SK-MEL-5 (cell line): ENCODE measurements at places on chromosomes 3 and 15. TPM values are rescaled to one million over a fixed set of nuclear protein-coding genes. Genes with fewer than 3 reads are reported as not detected.

The FYTTD1 gene
- total RNA-seq = 76.8 and 101 TPM in 2 replicates

DNA sequence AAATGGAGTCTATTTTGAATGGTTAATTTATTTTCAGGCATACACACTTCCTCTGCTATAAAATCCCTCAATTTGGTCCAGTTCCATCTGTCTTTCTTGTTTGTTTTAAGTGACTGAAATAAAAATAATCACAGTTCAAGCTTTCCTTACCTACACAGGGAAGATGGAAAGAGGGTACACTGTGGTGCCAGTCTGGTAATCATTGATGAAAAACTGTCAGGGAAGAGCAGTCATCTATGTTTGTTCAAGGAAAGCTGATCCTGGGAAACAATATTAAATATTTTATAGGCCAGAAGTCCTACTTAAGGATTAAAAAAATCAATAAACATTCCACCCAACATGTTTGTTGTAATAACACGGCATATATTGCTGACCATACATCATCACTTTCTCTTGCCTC, 115.2 kb upstream of the KCNMB2 start:
- no peak for DNase-seq

The RASL12 gene
- total RNA-seq = not detected in 2 replicates

DNA sequence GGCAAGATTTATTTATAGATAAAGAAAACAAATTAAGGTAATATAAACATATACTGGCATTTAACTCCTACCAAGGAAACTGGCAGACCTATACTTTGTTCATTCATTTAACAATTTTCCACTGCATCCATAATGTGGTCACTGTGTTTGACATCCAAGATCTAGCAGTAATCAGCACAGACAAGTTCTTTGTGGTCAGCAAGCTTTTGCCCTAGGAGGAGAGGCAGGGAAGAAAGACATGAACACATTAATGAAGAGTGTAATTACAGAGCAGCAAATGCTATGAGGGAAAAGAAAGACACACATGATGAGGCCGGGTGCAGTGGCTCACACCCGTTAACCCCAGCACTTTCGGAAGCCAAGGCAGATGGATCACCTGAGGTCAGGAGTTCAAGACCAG, 34.4 kb downstream of the SUCLG2 start:
- peak; percentile 2 for DNase-seq

GRCh38 chr15:72201391-72201921, 3.9 kb upstream of the GRAMD2A start:
- no peak for DNase-seq

- no peak for DNase-seq
Measured at GRCh38 chr3:197175503-197175902, 122.9 kb downstream of the DLG1 start.

GRCh38 chr3:119469418-119470189, 841 bp downstream of the POGLUT1 start:
- peak; percentile 20 for DNase-seq

The PRR20G gene
- total RNA-seq = not detected in 2 replicates

- no peak for DNase-seq
Measured at GRCh38 chr15:81047928-81048327, 47.2 kb downstream of the TLNRD1 start.

DNA sequence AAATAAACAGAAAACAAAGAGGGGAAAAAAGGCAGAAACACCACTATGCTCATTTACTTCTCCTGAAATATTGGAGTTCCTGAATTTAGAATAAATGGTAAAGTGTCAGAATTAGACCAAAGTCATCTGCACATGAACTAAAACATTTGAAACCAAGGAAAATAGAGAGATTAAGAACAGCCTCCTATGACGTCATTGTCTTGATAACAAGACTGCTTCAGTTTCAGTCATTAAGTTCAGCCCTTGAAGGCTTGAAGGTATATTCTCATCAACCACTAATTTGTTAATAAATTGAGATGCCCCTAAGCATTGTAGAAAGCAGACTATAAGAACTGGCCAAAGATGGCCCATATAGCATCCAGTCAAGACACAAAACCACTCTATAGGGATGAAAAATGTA, 2.5 kb downstream of the SUMF1 start:
- DNase-seq = no peak

GRCh38 chr3:135736740-135737139, 228.8 kb upstream of the PPP2R3A start:
- peak; percentile 76 for DNase-seq

- peak; percentile 76 for DNase-seq
Measured at GRCh38 chr3:85567071-85567676, 608.4 kb downstream of the CADM2 start.

- DNase-seq = no peak
Measured at GRCh38 chr3:190303884-190304283, 18.4 kb downstream of the CLDN1 start.

The ACOX2 gene
- 3.0 and 5.6 TPM in 2 replicates for total RNA-seq

DNA sequence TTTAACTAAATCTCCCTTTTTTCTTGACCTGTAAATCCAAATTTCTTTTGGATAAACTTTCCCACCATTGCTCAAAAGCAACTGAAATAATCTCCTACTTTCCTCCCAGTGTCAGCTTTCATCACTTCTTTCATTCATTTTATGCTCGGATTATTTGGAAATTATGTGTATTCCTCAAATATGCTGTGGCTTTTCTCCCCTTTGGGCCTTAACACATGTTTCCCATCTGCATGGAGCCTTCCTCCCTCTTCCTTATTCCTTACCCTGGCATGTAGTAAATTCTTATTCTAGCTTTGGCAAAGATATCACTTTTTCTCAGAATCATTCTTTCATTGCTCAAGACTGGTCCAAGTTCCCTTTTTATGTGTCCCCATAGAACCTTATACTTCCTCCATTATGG, 41.8 kb upstream of the TUSC7 start:
- DNase-seq = no peak

DNA sequence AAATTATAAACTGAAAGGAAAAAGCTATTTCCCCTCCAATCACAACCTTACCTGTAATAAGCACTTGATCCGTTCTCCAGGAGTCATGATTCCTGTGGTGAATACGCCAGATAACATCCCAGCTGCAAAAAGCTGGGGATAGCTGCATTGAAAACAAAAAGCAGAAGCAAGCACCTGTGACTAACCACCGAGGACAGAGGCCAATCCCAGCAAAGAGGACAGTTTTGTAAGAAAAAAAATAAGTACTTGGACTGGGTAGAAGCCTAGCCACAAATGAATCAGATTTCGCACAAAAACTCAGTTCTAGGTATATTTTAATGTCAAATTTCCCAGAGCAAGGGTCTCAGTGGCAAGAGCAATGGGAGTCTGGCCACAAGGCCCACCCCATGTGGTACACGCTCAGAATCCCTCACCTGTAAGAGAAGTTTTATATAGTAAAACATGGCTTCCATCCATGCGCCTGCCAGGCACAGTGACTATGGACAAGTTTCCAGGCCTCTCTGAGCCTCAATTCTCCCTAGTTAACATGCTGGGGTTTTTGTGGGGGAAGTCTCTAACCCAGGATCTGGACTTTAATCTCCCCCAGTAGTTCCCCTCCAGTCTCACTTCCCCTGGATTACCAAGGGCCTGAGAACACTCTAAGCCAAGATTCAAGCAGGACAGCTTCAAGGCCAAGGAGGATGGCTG, 19.2 kb downstream of the SLC25A20 start:
- DNase-seq = no peak

- no peak for DNase-seq
Measured at GRCh38 chr3:128825117-128825725, 54.2 kb upstream of the ACAD9 start.

- peak; percentile 58 for DNase-seq
Measured at GRCh38 chr3:37453393-37454389, 279.3 kb upstream of the LRRFIP2 start.

GRCh38 chr3:193756536-193756935, 163.5 kb downstream of the OPA1 start:
- no peak for DNase-seq

The DET1 gene
- total RNA-seq = 7.6 and 9.6 TPM in 2 replicates

DNA sequence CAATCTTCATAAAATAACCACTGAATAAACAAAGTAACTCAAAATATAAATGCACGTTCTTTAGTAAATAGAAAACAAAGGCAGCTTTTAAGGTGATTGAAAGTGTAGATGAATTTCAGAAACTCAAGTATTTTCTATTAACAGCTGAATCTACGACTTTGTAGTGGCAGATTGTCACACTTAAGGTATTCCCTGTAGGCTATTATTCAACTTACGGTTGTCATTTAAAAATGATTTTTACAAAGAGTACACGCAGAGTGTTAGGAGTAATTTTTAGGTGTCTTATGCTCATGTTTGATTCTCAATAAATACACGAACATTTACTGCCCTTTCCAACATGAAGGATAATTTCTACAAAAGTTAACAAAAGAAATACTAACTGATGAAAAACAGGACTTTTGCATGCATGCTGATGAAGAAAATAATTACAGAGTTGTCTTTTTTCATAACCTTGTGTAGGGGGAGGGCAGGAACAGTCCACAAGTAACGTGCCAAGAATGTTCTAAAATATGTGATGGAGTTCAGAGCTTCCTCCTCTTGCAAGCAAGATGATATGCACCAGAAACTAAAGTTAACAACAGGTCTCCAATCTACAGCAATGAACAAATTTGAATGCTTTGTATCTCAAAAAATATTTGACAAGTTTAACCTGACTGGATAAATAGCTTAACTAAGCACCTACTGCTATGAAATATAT, 16.7 kb downstream of the DCBLD2 start:
- no peak for DNase-seq

DNA sequence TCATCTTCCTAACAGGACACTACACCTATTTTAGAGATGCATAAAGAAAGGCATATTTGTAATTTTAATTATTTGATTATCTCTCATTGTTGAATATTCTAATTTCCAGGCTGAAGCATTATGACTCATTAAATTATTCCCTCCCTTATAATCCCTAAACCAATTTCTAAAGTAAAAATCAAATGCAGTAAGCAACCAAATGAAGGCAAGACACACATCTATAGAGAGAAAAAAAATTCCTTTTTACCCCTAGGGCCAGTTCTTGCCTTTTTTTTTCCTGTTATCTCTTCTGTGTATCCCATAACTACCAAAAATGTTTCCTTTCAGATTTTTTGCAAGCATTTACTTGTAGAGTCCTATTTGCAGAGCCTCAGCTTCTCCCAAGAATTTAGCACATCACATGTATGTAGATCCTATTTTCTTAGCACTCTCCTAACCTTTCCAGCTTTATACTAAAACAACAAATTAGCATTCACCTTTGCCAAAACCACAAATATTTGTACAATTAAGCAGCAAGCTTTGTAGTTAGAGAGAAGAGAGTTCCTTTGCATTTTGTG, 177.9 kb downstream of the SATB1 start:
- no peak for DNase-seq

GRCh38 chr3:158354713-158355112, 216.3 kb upstream of the MLF1 start:
- DNase-seq = no peak

DNA sequence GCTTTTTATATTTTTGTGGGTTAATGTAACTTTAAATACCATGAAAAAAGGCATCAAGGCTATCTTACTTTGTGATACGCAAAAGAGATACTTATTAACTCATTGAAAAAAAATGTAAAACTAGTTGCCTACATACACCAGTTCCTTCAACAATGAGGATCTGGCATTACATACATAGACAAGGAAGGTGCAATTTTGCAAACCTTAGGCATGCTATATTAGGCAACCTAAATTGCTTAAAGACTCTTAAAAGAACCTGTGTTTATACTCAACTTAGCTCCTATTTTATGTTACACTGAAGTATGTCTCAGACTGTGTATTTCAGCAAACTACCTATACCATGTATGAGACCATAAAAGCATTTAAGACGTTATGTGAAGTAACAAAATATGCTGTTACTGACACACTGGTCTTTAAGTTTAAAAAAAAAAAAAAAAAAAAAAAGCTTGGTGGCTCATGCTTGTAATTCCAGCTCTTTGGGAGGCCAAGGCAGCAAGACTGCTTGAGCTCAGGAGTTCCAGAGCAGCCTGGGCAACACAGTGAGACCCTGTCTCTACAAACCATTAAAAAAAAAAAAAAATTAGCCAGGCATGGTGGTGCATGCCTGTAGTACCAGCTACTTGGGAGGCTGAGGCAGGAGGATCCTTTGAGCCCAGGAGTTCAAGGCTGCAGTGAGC, 9.1 kb downstream of the TASOR start:
- DNase-seq = no peak

The ATP8B4 gene
- total RNA-seq = 1.2 and 2.0 TPM in 2 replicates

DNA sequence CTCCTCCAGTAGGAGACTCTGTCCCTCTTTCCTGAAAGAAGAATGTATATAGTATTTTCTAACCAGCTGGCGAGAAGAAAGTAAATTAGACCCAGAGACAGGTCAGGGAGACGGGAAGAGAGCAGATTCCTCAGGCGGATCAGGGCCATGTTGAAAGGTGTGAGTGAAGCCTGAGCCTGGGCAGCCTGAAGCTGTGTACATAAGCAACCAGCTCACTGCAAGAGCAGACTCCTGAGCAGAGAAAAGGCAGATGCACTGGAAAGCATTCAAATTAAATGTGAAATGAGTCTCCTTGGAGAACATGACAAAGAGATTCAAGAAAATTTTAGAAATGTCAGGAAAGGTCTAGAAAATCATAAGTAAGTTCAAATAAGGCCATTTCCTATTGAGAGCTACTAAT, 165.8 kb downstream of the GOLIM4 start:
- no peak for DNase-seq

The KY gene
- total RNA-seq = not detected in 2 replicates

- DNase-seq = peak; percentile 94
Measured at GRCh38 chr3:48247401-48247811, 6.5 kb downstream of the ZNF589 start.

The MAGI1 gene
- total RNA-seq = 0.77 and 3.6 TPM in 2 replicates

The LTK gene
- total RNA-seq = 0.08 TPM in 1 of 2 replicates, not detected in the other

DNA sequence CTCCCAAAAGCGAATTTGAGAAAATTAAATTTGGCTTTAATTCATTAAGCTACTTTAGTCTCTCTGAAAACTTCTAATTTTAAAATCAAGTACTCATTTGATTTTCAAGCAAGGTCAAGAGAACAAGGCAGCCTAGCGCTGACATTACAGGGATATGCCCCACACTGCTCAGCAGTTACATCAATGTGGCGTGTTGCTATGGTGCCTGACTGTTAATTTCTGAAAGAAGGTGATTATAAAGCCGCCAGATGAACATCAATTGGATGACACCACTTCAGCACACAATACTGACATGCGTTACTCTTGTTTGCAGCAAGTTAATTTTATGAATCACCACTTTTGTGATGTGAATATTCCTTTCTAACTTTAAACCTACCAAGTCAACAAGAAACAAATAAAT, 284.4 kb downstream of the FOXP1 start:
- DNase-seq = no peak

DNA sequence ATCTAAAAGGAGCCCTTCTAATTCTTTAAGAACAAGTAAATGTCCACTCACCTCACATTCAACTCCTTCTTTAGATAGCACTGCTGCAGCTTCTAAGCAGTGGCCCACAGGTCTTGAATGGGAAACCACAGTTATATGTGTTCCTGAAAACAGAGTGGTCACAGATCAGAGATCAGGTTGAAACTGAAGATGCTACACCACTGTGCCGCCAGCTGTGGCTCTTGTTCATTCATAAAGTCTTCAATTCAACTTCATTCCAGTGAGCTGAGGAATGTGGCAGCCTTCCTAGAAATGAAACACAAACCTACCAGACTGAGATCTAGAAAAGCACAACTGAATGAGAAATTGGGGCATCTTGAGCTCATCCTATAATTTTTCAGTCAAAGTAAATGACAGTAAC, 4.0 kb downstream of the PDHB start:
- DNase-seq = no peak

GRCh38 chr3:23275061-23275460, 71.9 kb downstream of the UBE2E2 start:
- no peak for DNase-seq

The SUCLG2 gene
- total RNA-seq = 36.6 and 39.3 TPM in 2 replicates

GRCh38 chr3:48633256-48633655, 2.0 kb downstream of the SLC26A6 start:
- no peak for DNase-seq

GRCh38 chr15:75043509-75044257, 20.3 kb downstream of the PPCDC start:
- DNase-seq = peak; percentile 100
